Foreskin keratinocyte (primary cell): ENCODE measurements at places on chromosomes 16 and 17. TPM values are rescaled to one million over a fixed set of nuclear protein-coding genes. Genes with fewer than 3 reads are reported as not detected.

The CCL4L2 gene
- not detected in 2 replicates for total RNA-seq

The SPN gene
- total RNA-seq: not detected in 2 replicates

The KRT13 gene
- 0.46 and 0.61 TPM in 2 replicates for total RNA-seq

The KRTAP9-8 gene
- not detected in 2 replicates for total RNA-seq

The G6PC1 gene
- total RNA-seq: not detected in 2 replicates

The OTOA gene
- 0.07 and 0.17 TPM in 2 replicates for total RNA-seq

The ITGA3 gene
- total RNA-seq: 1,046 and 1,112 TPM in 2 replicates

The ST6GALNAC2 gene
- 23.4 and 38.5 TPM in 2 replicates for total RNA-seq

The EVI2B gene
- total RNA-seq: 0.14 and 0.25 TPM in 2 replicates

The WFDC1 gene
- not detected in 2 replicates for total RNA-seq

The KRT33B gene
- total RNA-seq: 0.31 and 0.60 TPM in 2 replicates

The ARHGAP44 gene
- 2.8 and 3.0 TPM in 2 replicates for total RNA-seq

The KRT31 gene
- total RNA-seq: 5.3 and 27.0 TPM in 2 replicates

The TBC1D3E gene
- total RNA-seq: not detected in 2 replicates

The PRRT2 gene
- total RNA-seq: 0.11 and 0.51 TPM in 2 replicates

The STARD3 gene
- total RNA-seq: 32.8 and 33.5 TPM in 2 replicates

The TAC4 gene
- not detected in 2 replicates for total RNA-seq

The SCGB1C2 gene
- total RNA-seq: not detected in 2 replicates

The SERPINF2 gene
- total RNA-seq: 1.2 and 1.3 TPM in 2 replicates

The ZSCAN10 gene
- not detected in 2 replicates for total RNA-seq

The CD300A gene
- total RNA-seq: not detected in 2 replicates

The KRTAP2-3 gene
- total RNA-seq: 0.68 and 1.8 TPM in 2 replicates

The HSF4 gene
- 2.6 and 4.7 TPM in 2 replicates for total RNA-seq

The CDRT15 gene
- total RNA-seq: not detected in 2 replicates

The CDK12 gene
- total RNA-seq: 39.1 and 40.8 TPM in 2 replicates

The GRAPL gene
- total RNA-seq: not detected in 2 replicates

The NPB gene
- total RNA-seq: 0.21 and 0.27 TPM in 2 replicates

The DNAJC7 gene
- total RNA-seq: 96.5 and 102 TPM in 2 replicates

The PRSS21 gene
- total RNA-seq: 5.6 and 8.1 TPM in 2 replicates

The MYH13 gene
- not detected in 2 replicates for total RNA-seq

The SLFN14 gene
- total RNA-seq: not detected in 2 replicates

The KRT28 gene
- not detected in 2 replicates for total RNA-seq

The CLEC18C gene
- 0.07 TPM in 1 of 2 replicates, not detected in the other for total RNA-seq

The SPIRE2 gene
- total RNA-seq: 2.2 and 2.6 TPM in 2 replicates

The MMP28 gene
- total RNA-seq: 4.1 and 4.5 TPM in 2 replicates

The CYBC1 gene
- 27.3 and 29.5 TPM in 2 replicates for total RNA-seq

The PDIA2 gene
- 0.25 and 0.48 TPM in 2 replicates for total RNA-seq

The BEAN1 gene
- total RNA-seq: 0.10 and 0.14 TPM in 2 replicates

The TPSG1 gene
- total RNA-seq: not detected in 2 replicates

The TP53TG3 gene
- total RNA-seq: not detected in 2 replicates

The PSMD7 gene
- 107 and 122 TPM in 2 replicates for total RNA-seq

The ZFPM1 gene
- total RNA-seq: 4.4 and 4.8 TPM in 2 replicates

The ZFP3 gene
- 1.4 and 1.8 TPM in 2 replicates for total RNA-seq

The RASD1 gene
- total RNA-seq: 0.10 and 0.11 TPM in 2 replicates

The OR3A3 gene
- not detected in 2 replicates for total RNA-seq

The MLKL gene
- 19.8 and 23.6 TPM in 2 replicates for total RNA-seq

The ASB16 gene
- total RNA-seq: not detected in 2 replicates

The VTN gene
- total RNA-seq: not detected in 2 replicates

The OR1F1 gene
- total RNA-seq: 0.25 and 0.44 TPM in 2 replicates

The CDH8 gene
- 0.21 and 0.37 TPM in 2 replicates for total RNA-seq

The CDRT15L2 gene
- total RNA-seq: not detected in 2 replicates

The ZNF778 gene
- 4.2 and 4.3 TPM in 2 replicates for total RNA-seq

The STH gene
- not detected in 2 replicates for total RNA-seq

The PCGF2 gene
- total RNA-seq: 12.8 and 15.0 TPM in 2 replicates

The FCSK gene
- 7.6 and 8.4 TPM in 2 replicates for total RNA-seq

The NXPH3 gene
- 1.1 and 2.0 TPM in 2 replicates for total RNA-seq

The PRR29 gene
- total RNA-seq: 0.03 TPM in 1 of 2 replicates, not detected in the other
